Anterior cingulate cortex (tissue), 58 donors: ENCODE measurements at places on chromosomes 3 and 15.

- no peak for DNase-seq
These were observed 25.8 kb downstream of the ZPLD1 start for GRCh38 chr3:102460579-102460978.

GRCh38 chr3:115922681-115923347 lies 299.5 kb downstream of the GAP43 start:
- DNase-seq: no peak

DNA sequence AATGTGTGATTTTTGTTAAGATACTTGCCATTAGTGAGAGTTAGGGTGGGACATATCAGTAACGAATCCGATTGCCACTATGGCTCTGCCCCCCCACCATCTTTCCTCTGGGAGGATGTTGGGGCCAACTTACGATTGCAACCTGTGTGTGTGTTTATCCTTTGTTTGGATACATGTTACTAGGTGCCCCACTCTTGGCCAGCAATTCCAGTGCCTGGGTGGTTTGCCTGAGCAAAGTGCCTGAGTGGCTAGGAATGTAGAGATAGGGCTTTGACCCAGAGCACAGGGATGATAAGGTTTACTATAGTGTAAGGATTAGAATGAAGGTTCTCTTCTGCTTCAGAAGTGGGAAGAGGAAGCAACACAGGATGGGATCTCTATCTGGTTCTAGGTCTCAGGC lies 231.8 kb downstream of the TP63 start:
- no peak for DNase-seq

DNA sequence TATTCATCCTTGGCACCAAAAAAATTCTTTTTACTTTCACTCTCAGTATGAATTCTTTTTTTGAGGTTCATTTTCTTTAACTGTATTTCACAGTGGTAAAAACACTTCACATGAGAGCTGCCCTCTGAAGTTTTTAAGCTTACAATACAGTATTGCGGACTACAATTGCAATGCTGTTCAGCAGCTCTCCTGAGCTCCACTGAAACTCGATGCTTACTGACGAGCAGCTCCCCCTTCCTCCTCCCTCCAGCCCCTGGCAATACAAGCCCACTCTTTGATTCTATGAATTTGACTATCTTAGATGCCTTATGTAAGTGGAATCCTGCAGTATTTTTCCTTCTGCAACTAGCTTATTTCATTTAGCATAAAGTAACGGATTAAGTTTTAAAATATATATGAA lies 183.4 kb downstream of the ADAMTS17 start:
- DNase-seq: no peak

DNA sequence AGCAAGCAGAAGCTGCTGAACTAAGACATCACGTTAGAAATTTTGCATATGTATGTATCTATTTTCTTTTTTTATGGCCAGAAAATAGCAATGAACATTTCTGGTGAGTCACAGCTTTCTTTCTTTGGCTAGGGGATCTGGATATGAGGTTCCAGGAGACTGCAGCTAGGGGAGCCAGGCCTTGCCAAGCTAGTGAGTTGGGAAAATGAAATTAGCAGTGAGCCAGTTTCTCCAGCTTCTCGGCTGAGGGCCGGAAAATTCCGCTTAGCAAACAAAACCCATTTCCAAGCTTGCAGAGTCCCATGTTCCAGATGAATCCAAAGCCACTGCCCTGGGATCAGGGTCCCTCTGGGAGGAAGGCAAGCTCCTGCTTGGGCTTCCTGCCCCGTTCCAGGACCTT lies 137.6 kb downstream of the SRGAP3 start:
- peak; percentile 67 for DNase-seq

DNA sequence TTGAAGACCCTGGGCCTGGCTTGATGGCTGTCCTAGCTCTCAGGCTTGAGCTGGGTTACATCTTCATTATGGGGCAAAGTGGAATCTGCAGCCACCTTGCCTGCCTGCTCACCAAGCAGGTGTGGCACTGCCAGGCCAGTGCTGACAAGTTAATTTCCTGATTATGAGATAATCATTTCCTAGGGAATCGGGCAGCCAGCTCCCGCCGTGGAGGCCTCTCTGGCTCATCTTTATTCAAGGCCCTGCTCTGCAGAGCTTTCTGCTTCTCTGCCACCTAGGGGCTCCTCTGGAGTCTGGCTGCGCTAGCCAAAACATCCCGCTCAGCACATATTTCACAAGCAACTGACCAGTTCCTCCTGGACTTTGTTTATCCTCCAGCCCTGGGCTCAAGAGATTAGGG lies 9.9 kb downstream of the LOXL1 start:
- DNase-seq: no peak

- no peak for DNase-seq
These were observed 19.7 kb upstream of the CYP11A1 start for GRCh38 chr15:74387141-74387541.

DNA sequence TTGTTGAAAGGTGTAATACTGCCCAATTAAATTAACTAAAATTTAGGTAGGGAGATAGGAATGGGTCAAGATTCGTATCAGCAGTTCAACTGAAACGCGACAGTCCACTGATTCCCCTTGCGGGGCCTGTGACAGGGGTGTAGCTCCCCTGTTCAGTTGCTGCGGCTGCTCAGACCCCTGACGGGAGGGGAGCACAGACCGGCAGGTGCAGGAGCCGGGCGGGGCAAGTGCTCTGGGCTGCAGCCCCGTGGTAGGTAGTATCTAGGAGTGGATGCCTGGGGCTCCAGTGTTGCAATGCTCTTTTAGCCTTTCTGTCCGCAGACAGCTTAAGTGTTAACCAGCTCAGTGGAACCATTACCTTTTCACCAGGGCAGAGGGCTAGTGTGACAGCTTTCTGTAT lies 164.9 kb downstream of the ROBO2 start:
- no peak for DNase-seq

DNA sequence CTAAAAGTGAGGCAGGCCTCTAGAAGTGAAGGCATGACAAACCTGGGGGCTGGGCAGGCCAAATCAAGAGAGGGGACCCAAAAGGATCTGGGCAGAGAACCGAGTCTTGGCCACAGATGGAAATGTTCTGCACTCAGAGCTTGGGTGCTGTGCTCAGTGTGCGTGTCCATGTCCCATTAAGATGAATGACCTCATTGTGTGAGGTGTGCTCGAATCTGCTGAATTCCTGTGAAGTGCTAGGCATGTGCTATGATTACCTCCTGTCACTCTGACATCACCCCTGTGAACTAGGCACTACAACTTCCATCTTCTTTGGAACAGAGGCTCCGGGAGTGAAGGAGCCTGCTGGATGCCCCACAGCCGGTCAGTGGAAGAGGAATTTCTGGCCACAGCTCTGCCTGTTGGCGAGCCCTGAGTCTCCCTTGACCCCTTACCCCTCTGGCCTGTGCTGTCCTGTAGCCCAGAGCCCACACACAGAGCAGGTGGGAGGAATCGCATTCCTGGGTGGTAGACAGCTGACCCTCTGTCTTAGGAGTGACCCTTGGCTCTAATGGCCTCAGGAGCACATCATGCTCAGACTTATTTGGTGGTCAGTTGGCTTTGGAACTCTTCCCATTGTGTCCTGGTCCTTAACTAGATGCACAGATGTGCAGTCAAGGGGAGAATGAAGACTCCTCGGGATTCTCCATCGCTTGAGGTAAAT lies 67.6 kb upstream of the CTDSPL start:
- no peak for DNase-seq

DNA sequence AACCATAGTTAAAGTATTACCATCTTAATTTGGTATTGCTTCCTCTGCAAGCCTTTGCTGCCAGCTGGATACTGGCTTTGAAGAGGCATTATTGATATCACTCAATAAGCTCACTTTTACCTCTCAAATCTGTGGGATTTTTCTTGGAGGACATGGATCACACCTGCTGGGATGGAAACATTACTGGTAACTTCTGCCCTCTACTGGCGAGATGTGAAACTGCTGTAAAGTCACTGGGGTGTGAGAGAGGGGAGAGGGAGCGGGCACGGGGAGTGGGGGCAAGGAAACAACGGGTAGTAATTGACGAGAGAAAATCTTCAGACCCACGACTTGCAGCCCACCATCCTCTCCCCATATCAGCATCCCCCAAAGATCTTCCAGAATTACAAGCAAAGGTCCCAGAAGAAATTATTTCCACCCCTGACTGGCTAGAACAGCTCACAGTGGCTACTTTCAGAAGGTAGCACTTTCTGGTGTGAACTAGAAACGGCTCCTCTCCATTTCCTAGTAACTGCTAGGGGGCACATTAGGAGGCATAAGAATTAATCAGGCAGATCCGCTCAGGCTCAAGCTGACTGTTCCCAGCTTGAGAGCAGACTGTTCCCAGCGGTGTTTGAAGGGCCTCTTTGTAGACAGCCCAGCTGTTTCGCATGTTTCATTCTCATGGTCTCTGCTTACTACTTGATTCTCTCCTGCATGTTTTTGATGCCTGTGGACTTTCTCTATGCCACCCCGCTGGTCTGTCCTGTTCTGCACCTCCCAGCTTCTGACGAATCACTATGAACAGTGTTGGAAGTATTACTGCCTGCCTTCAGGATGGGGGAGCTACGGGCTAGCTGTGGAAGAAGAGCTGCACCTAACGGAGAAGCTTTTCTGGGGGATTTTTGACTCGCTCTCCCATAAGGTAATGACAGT lies 230.4 kb upstream of the CHRM5 start:
- no peak for DNase-seq

GRCh38 chr3:120161902-120162301 lies 67.7 kb upstream of the GSK3B start:
- no peak for DNase-seq
